NCI-H1105 (cell line): ENCODE measurements at places on chromosomes 2 and 18.

GRCh38 chr18:48992133-48992532, 41.4 kb upstream of the SMAD7 start:
- no peak for DNase-seq

GRCh38 chr2:3130444-3130843, 247.2 kb downstream of the EIPR1 start:
- no peak for DNase-seq

DNA sequence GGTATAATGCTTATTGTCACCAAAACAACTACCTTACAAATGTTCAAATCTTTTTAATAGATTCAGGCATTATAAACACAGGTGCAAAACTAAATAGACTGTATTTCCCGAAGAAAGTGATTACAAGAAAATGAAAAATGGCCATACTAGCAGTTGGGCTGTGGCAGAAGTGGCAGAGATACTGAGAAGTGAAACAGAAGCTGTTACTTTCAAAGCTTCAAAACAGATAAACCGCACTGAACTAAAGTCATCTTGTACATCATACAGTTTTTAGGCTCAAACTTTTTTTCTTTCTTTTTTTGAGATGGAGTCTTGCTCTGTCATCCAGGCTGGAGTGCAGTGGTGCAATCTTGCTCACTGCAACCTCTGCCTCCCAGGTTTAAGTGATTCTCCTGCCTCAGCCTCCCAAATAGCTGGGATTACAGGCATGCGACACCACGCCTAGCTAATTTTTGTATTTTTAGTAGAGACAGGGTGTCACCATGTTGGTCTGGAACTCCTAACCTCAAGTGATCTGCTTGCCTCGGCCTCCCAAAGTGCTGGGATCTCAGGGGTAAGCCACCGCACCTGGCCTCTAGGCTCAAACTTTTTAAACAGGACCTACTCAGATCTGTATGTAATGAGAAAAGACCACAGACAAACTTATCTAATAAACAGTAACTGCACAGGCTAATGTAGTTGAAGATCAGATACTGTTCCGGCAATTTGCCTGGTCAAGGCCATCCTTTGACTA, 77.9 kb upstream of the SATB2 start:
- DNase-seq = no peak

DNA sequence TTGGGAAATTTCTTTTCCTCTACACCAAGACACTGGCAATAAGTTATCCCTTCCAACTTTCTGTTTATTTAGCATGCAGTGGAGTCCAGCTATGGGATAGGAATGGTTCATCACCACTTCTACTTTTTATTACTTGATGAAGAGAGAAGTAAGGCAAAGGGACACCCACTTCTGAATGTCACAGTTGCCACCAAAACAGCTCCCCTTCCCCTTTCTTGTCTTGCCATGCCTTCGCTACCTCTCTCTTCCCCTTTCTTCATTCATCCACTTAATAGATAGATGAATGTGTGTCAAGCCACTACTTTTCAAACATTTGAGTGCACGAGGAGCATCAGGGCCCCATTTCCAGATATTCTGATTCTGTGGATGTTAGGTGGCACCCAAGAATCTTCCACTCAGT, 59.6 kb downstream of the KCTD18 start:
- no peak for DNase-seq

DNA sequence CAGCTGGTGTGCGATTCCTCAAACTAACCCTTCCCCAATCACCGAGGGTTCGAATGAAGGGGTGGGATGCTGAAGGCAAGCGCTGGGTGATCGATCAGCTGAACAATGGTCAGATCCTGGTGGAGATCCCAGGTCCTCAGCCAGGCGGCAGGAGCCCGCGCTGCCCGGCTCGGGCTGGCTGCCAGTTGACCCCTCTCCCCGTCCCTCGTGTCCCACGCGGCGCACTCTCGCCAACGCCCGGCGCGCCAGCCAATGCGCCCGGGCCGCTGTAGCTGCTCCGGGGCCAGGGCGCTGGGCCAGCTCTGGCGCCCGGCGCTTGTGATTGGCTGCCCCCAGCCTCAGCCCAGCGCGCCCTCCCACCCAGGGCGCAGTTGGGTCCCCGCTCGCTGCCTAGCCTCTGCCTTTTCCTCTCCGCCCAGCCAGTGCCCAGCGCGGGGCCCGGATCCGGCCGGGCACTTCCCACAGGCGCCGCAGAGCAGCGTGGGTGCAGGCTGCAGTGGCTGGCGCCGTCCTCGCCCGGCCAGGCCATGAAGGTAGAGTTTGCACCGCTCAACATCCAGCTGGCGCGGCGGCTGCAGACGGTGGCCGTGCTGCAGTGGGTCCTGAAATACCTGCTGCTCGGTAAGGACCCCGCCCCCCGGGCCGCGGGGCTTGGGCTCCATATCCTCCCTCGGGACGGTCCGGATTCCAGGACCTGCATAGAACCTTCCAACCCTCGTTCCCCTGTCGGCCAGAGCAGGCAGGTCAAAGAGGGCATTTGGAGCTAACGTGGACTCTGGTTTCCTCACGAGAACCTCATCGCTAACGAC, at the start of gene MOGAT1:
Gene MOGAT1, plus strand, starts transcription at position 400 of the 809 bp plus-strand sequence. Its CDS starts 128 bp downstream, at position 528.
- DNase-seq = peak; percentile 33

DNA sequence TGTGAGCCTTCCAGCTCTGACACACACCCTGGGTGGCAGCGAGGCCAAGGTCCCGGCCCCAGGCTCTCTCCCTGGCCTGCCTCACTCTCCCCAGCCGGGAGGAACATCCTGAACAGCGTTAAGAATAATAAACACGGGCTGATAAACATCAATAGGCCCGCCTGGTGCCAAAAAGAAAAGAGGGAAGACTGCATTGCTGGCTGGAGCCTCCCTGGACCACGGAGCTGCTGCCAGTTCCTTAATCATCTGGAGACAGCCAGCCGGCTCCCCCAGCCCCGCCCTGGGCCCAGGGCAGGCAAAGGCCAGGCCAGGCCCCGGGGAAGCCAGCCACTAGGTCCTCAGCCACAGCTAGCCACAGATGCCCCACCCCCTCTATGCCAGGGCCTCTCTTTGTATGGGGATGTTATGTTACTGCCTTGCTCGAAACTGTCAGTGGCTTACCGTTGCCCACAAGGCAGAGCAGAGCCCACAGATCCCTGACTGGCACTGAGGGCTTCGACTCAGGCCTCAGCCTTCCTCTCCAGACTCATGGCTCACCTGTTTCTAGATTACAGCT, 293.7 kb downstream of the DYSF start:
- DNase-seq = no peak

DNA sequence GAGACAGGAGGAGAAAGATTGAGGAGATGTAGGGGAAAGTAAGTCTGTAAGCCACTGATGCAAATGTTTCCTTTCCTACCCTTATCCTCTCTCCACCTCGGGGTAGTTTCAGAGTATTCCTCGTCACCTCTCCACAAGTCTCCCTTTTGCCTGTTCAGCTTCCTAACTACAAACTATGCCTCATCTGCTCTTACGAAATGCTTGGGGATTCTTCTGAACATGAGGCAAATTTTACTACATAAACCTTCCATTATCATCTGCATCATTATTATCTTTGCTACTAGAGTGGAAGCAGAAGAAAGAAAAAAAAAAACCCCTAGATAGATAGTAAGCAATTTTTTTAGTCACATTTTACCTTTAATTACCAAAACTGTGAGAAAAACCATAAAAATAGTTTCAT, 43.1 kb upstream of the CWC22 start:
- no peak for DNase-seq

DNA sequence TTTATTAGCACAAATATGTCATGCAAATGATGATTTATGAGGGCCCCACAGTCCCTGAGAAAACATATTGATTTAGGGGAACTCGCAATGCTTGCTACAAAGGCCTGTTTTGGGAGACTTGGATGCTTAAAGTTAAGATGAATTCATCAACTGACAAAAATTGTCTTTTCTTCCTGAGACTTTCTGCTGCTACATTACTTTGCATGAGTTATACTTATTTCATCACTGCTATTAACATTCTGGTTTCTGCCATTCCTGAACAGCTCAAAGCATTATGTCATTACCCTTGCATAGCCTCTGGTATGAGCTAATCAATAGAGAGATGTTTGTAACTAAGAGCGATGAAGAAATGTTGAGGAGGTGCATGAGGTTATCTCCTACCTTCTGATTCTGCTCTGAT, 74.4 kb downstream of the SOX11 start:
- no peak for DNase-seq

GRCh38 chr2:216006164-216006663, 7.1 kb downstream of the MREG start:
- DNase-seq = no peak

- DNase-seq = no peak
Observed at GRCh38 chr2:142834021-142834420, 43.4 kb upstream of the KYNU start.

DNA sequence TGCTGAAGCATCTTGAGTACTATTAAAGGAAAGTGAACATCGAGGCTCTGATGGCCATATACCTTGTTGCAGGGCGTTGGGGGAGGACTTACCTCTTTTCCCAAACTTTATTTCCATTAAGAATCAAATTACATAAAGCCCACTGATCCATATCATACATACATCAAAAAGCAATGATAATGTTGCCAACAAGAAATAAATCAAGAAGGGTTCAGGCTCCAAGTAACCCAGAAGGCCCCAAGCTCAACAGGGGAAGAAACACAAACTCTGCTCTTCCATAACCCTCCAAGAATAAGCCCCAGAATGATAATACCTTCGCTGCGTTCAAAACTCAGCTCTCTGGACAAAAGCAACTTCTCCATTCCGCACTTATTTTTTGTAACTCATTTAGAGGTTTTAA, 32.3 kb downstream of the C1D start:
- DNase-seq = no peak

GRCh38 chr2:184971546-184972068, 373.3 kb downstream of the ZNF804A start:
- DNase-seq = no peak

GRCh38 chr2:218407717-218408116, 8.0 kb downstream of the CTDSP1 start:
- no peak for DNase-seq

DNA sequence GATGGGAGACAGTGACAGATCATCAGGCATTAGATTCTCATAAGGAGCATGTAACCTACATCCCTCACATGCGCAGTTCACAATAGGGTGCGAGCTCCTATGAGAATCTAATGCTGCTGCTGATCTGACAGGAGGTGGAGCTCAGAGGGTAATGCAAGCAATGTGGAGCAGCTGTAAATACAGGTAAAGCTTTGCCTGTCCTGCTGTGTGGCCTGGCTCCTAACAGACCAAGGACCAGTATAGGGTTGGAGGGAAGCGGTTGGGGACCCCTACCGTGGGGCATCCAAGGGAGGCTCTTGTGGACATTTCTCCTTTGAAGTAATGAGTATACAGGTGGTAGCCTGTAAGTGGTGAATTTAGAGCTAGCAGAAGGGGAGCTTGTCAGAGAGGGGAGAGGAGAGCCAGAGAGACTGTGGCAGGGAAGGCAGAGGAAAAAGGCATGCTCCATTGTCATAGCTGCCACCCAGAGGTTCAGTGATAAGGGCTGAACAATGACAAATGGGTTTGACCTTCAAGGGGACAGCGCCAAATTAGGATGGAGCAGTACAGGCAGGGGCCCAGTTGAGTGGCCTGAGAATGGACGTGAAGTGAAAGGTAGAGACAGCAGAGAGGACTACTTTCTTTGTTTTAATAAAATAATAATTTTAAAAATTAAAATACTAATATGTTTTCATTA, 15.2 kb upstream of the TMBIM1 start:
- no peak for DNase-seq

GRCh38 chr2:22209545-22209944, 1085.8 kb downstream of the TDRD15 start:
- DNase-seq = no peak

DNA sequence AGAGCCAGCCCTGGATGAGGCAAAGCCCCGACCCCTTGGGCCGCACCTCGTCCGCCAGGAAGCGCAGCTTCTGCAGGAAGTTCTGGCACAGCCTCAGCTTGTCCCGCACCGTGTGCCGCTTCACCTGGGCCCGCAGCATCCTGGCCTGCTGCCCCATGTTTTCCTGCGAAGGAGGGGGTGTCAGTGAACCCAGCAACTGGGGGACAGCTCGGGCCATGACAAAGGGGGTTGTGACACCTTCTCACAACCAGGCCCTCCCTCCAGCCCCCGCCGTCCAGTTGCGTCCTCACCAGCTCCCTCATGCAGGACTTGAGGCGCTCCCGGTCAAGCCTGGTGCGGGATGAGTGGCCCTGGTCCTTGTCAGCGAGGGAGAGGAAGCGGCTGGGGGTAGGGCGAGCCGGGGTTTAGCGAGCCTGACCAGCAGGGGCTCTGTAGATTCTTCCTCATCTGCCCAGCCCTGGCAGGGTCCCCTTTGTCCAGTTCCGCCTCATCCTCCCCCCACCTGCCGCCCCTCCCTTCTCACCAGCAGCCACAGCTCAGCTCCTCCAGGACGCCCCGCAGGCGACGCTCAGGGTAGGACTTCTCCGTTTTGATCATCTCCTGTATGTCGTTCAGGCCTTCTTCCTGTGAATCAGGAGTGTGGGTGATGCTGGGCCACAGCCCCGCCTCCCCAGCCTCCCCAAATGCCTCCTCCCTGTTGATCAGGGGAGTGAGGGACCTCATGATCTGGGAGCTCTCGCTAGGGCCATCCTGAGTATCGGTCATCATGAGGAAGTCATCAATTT, 606 bp downstream of the OTOF start:
- no peak for DNase-seq

- DNase-seq = no peak
Observed at GRCh38 chr2:119748135-119748534, 11.6 kb upstream of the PTPN4 start.

- DNase-seq = no peak
Observed at GRCh38 chr2:41042343-41042742, 590.5 kb upstream of the SLC8A1 start.

GRCh38 chr2:10215393-10215935, 87.2 kb upstream of the HPCAL1 start:
- no peak for DNase-seq

DNA sequence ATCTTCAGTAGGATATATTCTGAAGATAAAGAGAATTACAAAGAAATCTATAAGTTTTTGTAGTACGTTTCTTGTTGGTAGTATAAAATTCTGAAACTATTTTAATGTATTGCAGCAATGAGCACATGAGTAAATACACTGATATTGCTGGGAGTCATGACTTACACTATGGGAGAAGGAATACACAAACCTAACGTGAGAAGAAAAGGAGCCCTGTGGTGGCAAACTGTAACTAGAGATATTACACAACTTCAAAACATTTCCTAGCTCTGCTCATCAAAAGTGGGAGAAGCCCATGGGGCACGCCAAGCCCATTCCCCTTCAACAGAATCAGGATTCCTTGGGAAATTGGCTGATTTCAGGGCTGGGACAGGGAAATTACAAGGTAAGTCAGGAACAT, 20.5 kb downstream of the SPIRE1 start:
- DNase-seq = no peak

- no peak for DNase-seq
Observed at GRCh38 chr2:49162151-49162550, 7.8 kb upstream of the FSHR start.

- DNase-seq = no peak
Observed at GRCh38 chr2:171889808-171890207, 4.2 kb downstream of the SLC25A12 start.
